ENCODE measurements at places on chromosomes 12 and 14. TPM values are rescaled to one million over a fixed set of nuclear protein-coding genes. Genes with fewer than 3 reads are reported as not detected.

DNA sequence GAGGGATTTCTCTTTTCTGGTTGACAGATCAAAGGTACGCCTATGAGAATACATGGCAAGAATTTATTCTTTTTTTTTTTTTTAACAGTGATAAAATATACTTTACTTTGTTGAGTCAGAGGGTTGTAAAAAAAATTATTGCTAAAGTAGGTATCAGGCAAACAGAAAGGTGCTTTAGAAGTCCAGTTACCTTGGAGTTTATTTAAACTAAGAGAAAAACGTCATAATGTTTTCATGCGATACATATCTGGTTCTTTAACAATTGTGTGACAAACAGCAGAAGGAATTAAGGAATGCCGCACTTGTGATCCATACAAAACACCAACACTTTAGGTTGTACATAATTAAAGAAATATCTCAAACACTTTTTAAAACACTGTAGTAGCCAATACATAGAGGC is 94.2 kb downstream of the BORCS5 start:
- H3K36me3 ChIP-seq = no peaks in the 10 kb centered on the region
- no peak overlapping the region for H3K4me3 ChIP-seq
- peak overlapping the region; percentile 9 for H3K27ac ChIP-seq
- DNase-seq = no peak
- H3K4me1 ChIP-seq = peaks cover 19% of the 10 kb centered on the region

The GPR135 gene
- 1.0 TPM for polyA plus RNA-seq

GRCh38 chr12:48279601-48280000 is 71.1 kb downstream of the ZNF641 start:
- no peaks in the 10 kb centered on the region for H3K27me3 ChIP-seq
- H3K27ac ChIP-seq = no peak overlapping the region
- H3K4me3 ChIP-seq = no peak overlapping the region
- no peaks in the 10 kb centered on the region for H3K36me3 ChIP-seq

- H3K4me1 ChIP-seq = no peaks in the 10 kb centered on the region
- no peak overlapping the region for H3K4me3 ChIP-seq
- no peak for DNase-seq
- no peak overlapping the region for H3K27ac ChIP-seq
- no peaks in the 10 kb centered on the region for H3K27me3 ChIP-seq
Observed at GRCh38 chr12:66072566-66072965, 58.0 kb downstream of the LLPH start.
